Cerebellar cortex (tissue), 1 donor: ENCODE measurements at places on chromosomes 1 and 21.
A peak's percentile ranks its signal among the peaks of the same experiment; 100 is the strongest.

DNA sequence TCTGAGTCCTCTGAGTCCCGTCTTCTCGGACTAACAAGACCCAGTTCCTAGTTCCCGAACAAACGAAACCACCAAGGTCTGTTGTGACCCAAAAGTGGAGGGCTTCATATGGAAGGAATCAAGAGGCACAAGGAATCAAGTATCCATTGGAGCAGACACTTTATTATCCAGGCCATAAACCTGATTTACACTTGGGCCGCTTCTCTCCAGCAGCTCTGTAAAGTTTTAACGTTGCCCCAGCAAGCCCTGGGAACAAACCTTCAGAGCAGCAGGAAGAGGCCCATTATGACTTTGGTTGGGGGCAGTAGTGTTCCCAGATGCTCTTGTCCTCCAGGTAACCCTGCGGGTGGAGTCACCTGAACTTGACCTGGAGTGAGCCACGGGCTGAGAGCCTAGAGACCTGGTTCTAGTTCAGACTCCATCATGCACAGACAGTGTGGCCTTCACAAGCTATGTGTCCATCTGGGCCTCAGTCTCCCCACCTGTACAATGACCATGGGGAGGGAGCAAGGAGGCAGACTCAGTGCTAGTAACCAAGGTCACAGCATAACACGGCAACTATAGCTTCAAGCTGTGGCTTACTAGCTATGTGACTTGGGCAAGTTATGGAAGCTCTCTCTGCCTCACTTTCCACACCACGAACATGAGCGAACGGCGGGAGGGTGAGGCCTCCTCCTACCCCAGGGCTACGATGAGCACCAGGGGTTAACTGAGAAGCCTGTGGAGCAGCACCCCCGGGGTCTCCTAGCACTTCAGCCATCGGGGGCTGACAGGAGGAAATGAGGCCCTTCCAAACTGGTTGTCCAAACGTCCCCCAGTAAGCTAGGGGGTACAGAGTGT, 95.7 kb downstream of the GLIS1 start:
- no peak for DNase-seq

DNA sequence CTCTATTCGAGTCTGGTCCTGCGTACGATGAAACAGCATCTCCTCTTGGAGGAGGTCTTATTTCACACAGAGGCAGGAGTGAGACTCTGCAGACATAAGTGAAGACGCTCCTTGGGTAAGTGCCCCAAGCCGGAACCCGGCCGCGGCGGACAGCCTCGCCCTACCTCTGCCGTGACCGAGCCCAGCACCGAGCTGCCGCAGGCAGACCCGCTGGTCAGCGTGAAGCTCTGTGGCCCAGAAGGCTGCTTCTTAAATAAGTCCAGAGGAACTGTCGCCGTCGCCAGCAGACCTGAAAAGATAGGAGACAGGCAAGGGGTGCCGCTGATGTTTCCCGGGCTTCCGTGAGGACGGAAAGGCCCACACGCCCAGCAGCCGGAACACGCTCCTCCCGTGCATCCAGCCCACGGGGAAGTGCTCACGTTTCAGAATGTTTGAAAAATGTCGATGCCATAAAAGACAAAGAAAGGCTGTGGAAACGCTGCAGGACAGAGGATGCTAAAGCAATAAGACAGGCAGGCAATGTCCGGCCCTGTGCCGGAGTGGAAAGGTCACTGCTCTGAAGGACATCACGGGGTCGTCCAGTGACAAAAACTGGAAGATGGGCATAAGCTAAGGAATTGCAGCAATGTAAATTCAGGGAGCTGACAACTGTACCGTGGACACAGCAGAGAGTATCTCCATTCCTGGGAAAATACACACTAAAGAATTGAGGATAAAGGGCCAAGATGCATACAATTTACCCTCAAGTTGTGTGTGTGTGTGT, 28.5 kb upstream of the PRDM15 start:
- no peak for DNase-seq

- no peak for DNase-seq
Measured at GRCh38 chr1:163195728-163196448, 6.8 kb downstream of the RGS5 start.

DNA sequence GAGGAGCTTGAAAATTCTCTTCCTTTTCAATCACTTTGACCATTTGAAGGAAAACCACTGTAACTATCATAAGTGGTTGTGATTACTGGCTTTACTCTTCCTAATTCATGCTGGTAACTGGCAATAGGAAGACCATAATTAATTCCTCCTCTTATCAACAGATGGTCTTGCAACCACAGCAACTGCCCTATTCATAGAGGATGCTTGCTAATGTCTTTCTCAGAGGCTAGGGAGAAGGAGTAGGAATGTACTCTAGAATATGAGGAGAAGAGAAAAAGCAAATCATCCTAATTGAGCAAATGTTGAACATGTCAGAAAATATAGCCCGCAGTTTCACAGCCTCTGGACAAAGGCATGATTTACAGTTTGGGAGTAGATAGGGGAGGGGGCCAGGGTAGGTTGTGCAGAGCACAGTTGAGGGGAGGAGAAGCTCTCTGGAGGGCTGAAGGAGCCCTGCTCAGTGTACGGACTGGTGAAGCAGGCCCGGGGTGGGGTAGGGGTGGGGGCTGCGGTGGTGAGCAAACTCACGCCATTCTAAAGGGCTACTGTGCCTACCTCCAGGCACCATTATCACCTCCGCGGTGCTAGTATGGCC, 192.9 kb downstream of the PCP4 start:
- no peak for DNase-seq

DNA sequence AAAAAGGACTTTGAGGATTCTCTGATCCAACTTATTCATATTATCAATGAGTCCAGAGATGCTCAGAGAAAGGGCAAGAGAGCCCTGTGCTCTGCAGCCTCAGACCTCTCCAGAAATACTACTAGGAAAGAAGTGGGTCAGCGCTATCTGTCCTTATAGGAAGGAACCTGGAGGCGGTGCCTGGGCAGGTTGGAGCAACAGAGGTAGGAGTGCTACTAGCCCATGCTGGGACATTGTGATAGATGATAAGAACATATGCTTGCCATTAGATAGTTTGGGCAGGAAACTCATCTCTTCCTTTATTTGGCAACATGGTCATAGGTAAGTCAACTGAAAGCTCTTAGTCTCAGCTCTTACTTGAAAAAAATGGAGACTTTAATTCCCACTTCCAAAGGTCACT, 133.7 kb upstream of the COA6 start:
- no peak for DNase-seq

DNA sequence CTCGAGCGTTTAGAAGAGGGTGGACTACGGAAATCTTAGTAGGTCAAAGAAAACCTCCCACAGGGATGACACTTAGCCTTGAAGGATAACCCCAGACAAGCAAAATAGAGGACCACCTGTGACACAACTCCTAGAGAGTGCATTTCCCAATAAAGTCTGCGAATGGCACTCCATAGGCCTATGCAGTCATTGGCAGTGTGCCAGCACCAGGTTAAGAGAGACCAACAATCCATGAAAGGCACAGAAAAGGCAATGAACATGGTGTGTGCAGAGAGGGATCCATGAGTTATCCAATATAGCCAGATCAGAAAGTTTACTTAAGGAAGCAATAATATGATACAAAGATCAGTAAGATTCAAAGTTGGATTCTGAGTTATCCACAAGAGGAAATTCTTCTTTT, 45.2 kb upstream of the FMO2 start:
- no peak for DNase-seq

DNA sequence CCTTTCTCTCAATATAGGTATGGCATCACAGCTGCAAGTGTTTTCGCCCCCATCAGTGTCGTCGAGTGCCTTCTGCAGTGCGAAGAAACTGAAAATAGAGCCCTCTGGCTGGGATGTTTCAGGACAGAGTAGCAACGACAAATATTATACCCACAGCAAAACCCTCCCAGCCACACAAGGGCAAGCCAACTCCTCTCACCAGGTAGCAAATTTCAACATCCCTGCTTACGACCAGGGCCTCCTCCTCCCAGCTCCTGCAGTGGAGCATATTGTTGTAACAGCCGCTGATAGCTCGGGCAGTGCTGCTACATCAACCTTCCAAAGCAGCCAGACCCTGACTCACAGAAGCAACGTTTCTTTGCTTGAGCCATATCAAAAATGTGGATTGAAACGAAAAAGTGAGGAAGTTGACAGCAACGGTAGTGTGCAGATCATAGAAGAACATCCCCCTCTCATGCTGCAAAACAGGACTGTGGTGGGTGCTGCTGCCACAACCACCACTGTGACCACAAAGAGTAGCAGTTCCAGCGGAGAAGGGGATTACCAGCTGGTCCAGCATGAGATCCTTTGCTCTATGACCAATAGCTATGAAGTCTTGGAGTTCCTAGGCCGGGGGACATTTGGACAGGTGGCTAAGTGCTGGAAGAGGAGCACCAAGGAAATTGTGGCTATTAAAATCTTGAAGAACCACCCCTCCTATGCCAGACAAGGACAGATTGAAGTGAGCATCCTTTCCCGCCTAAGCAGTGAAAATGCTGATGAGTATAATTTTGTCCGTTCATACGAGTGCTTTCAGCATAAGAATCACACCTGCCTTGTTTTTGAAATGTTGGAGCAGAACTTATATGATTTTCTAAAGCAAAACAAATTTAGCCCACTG, 11.5 kb downstream of the HIPK1 start:
- peak; percentile 75 for DNase-seq

DNA sequence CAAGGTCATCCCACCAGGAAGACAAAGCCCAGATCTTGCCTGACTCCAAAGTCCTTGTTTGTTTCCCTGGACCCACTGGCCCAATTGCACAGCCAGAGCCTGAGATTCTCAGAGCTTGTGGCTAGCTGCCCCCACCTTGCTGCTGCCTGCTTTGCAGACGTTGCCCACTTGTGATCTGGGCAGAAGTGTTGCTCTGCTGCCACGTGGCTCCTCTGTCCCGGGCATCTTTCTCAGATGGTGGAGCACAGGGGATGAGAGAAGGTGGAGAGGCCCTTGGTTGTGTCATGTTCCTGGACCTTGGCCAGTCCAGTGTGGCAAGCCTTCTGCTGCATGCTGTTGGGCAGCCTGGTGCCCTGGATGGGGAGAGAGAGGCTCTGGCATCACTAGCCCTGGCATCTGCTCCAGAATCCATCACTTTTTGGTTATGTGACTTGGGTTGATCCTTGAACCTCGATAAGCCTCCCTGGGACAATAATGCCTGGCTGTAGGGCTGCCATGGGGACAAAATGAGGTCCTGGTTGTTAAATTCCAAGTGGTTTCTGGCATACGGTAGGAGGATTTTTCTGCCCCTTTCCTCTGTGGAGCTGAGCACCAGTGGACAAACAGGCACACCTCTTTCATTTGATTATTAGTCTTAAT, 1.5 kb upstream of the NR0B2 start:
- DNase-seq: peak; percentile 65

DNA sequence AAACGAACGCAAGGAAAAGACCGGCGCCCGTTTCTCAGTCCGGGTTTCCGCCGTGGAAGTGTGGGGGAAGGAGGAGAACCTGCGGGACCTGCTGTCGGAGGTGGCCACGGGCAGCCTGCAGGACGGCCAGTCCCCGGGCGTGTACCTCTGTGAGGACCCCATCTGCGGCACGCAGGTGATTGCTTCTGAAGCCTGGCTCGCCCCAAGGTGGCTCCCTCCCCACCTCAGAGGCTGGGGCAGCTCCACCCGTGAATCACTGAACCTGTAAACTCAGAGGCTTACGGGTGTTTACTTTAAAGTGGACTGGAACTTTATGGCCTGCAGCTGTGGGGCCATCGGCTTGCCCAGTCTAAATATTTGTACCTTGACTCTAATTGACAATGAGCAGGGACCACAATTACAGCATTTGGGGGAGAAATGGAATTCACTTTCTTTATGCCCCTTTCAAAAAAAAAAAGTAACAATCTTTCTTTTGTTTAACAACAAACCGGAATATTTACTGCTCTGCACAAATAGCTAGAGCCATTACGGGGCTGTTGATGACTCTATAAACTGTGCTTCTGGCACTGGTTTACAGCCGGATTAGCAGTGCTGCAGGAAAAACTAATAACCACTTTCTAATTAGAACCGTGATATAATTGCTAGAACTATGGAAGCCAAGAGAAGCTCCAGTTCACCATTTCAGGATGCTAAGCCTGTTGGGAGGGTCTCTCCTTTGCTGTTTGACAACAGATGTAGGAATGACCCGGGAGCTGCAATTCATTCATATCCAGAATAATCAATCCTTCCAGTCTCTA, 454.8 kb downstream of the KIF26B start:
- no peak for DNase-seq

- DNase-seq: peak; percentile 85
Measured at GRCh38 chr1:9253004-9253403, 18.4 kb downstream of the H6PD start.

- DNase-seq: no peak
Measured at GRCh38 chr1:116475850-116476218, 95.0 kb downstream of the CD58 start.

DNA sequence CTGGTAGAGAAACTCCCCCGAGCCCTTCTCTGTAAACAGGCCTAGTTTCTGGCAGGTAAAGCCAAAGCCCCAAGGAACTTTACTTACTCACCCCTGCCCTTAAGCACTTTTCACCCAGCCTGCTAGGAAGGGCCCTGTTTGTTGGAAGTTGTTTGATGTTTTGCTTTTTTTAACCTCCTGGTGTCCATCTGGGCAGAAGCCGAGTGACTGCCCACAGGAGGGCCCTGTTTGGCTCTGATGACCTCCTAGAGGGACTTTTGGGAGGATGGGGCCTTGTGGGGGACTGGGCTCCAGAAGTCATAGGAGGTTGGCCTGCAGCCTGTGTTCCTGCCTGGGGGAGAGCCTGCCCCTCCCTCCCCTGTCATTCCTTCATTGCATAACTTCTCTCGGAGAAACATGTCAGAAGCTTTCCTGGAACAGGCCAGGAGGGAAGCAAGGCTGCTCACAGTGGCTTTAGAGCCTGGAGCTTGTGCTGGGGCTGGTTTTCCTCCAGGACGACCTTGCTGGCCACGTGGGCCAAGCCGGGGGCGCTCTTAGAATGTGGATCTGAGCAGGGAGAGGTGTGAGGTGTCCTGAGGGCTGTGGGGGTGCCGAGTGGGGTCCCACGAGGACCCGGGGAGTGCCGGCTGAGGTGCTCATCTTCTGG, 33.9 kb downstream of the COQ8A start:
- no peak for DNase-seq

GRCh38 chr1:61230523-61230922, 148.2 kb downstream of the NFIA start:
- no peak for DNase-seq

- DNase-seq: no peak
Measured at GRCh38 chr1:201318504-201319340, 35.4 kb downstream of the PKP1 start.
